RPMI7951 (cell line): ENCODE measurements at places on chromosomes 7 and 10.
A peak's percentile ranks its signal among the peaks of the same experiment; 100 is the strongest.

DNA sequence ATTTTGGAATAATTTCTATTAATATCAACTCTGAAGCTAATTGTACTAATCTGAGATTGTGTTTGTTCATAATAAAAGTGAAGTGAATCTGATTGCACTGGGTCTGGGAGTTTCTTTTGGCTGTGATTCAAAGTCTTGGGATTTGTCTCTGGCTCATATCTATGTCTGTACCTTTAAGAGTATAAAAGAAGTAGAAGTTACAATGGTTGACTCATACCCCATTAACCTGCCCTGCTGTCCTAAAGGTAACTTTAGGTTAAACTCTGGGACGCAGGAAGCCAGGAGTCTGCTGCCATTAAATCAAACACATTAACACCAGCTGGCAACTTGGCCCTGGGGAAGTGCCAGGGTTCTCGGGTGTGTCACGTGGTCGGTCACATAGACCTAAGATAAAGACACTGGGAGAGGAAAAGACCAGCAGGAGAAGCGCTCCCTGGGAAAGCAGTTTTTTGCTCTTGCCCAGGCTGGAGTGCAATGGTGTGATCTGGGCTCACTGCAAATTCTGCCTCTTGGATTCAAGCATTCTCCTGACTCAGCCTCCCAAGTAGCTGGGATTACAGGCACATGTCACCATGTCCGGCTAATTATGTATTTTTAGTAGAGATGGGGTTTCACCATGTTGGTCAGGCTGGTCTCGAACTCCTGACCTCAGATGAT is 17.8 kb downstream of the SCD start:
- DNase-seq: peak; percentile 86

- no peak for DNase-seq
Measured at GRCh38 chr10:71372882-71373495, 23.7 kb upstream of the CDH23 start.

- peak; percentile 63 for DNase-seq
Measured at GRCh38 chr7:27901028-27901760, 161.2 kb downstream of the TAX1BP1 start.

DNA sequence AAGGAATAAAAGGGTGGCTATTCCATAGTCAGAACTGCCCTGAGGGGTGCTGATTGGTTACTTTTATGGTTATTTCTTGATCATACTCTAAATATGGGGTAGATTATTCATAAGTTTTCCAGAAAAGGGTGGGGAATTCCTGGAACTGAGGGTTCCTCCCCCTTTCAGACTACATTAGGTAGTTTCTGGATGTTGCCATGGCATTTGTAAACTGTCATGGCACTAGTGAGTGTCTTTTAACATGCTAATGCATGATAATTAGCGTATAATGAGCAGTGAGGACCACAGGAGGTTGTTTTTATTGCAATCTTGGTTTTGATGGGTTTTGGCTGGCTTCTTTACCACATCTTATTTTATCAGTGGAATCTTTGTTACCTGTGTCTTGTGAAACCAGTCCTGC is 26.5 kb upstream of the POT1 start:
- no peak for DNase-seq

DNA sequence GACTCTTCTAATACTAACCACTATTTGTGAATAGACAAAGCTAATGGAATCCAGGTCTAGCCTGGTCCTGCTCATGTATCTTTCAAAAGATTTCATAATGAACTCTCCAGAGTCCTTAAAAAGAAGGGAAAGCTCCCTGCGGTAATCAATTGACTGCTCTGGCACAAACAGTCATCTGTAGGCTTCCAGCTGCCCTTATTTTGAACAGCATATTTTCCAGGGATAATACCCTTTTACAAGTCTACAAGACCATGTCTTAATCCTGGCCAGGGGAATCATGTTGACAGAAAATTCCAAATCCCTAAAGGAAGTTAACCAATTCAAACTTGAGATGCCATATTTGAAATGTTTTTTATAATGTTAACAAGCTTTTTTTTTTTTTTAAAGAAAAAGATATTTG is 34.6 kb downstream of the ADAM12 start:
- no peak for DNase-seq

GRCh38 chr10:12160664-12161063 is 31.2 kb downstream of the SEC61A2 start:
- DNase-seq: no peak
